Glomerular endothelial cell (primary cell): ENCODE measurements at places on chromosomes 5 and 9.

DNA sequence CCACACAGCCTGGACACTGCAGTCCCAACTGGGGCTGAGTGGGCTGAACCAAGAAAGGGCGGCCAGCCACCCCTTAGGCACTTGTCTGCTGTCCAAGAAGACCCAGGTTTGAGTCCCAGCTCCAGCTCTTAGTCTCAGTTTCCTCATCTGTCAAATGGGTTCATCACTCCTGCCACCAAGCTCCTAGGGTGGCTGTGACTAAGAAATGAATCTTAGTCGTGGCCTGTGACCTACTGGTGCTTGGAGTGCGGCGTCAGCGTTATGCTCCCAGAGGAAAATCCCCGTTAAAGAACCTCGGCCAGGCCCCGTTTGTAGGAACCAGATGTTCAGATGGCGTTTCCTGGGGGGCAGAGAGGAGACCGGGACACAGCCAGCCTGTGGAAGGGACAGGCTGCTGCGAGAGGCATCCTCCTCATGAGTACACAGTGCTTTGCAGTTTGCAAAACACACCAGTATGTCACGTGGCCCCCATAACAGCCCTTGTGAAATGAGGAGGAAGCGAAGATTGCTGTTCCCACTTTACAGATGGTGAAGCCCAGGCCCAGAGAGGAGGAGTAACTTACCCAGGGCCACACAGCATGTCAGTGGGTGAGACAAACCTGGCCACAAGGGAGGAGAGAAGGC is 3.3 kb downstream of the FIBCD1 start:
- no peak for DNase-seq

- DNase-seq: no peak
These were observed 7.9 kb downstream of the TXNDC8 start for GRCh38 chr9:110329639-110330230.

- DNase-seq: no peak
These were observed 430.1 kb upstream of the MEF2C start for GRCh38 chr5:89313044-89313443.

DNA sequence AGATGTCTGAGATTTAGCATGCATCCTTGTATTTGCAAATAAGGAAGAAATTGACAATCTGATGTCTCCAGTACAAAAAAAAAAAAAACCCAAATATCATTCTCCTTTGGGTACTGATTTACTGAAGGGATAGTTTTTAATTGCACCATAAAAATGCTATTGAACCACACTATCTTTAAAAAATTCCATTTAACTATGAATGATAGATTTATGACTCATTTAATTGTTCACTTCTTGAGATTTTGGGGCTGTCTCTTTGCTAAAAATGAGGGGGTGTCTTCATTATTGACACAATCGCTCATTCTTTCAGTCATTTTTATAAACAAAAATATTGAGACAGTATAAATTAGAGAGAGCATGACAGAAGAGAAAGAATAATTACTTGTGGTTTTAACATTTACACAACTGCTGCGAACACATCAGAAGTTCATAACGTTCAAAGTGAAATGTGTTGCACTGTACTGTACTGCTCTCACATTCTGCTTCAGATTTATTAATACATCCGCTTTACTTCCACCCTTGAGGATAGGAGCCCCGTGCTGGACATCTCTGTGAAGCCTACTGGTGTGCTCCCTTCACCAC is 142.3 kb downstream of the MEF2C start:
- DNase-seq: no peak

- DNase-seq: no peak
These were observed 13.4 kb upstream of the FBN2 start for GRCh38 chr5:128551476-128551875.
